CD4-positive, alpha-beta T cell treated with Interleukin-4 for 4 hours (primary cell): ENCODE measurements at places on chromosomes 12 and 14.

DNA sequence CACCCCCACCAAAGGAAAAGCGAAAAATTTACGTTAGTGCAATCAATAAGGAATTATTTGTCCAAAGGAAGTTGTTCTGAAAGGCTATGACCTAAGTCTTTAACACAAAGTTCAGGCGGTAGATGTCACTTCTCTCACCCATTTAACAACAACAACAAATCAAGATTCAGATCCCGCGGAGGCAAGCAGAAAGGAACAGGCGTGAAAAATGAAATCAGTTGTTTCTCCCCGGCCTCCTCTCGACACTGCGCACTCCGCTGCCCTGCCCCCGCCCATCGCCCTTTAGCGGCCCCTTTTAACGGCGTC is 1.4 kb downstream of the DENND5B start:
- DNase-seq = no peak

DNA sequence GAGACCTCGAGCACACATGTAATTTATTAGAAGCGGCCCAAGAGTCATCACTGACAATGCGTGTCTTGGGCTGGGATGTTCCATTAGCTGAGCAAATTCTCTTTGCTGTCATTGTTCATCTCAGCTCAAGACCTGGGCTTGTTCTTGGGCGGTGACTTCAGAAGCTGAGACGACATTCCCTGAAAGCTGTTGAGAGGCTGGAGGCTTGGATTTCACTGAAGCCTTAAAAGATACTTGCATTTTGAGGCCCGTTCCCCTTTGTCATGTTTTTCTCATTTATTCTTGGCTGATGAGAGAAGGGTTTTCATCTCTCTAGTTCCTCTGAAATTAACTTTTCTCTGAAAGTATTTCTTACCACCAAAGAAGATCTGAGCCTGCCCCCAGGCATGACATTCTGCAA is 16.6 kb upstream of the SUSD6 start:
- no peak for DNase-seq

- DNase-seq = no peak
These were observed 42.5 kb upstream of the BMP4 start for GRCh38 chr14:53999061-53999488.

GRCh38 chr12:104997541-104997940 is 11.4 kb downstream of the NOPCHAP1 start:
- DNase-seq = no peak

GRCh38 chr12:30996752-30997151 is 70.2 kb downstream of the TSPAN11 start:
- DNase-seq = no peak

- no peak for DNase-seq
These were observed 37.4 kb downstream of the FMNL3 start for GRCh38 chr12:49669796-49670195.

DNA sequence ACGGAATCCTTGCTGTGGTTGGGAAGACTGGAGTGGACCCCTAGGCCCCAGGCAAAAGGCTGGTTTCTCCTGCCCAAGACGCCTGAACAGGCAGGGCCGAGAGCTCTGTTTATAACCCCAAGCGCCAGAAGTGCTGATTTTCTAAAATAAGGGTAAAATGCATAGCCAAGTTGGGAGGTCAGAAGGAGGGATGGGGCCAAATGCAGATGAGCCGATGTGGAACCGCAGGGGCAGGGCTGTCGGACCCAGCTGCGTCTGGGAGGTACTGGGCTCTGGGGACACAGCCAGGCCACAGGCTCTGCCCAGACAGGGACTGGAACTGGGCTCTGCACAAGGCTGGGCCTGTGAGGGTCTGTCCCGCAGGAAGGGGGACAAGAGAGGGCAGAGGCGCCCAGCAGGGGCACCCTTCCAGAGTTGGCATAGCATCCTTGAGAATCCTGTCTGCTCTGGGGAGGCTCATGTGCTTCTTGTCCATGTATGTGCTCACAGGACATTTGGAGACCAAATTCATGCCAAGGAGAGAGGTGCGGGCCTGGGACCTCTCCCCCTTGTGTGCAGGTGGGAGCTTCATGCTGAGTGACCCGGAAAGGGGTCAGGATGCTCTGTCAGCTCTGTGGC is 49.1 kb downstream of the JAG2 start:
- no peak for DNase-seq
